OCI-M1 (cell line): ENCODE measurements at places on chromosomes 7 and 10.
A peak's percentile ranks its signal among the peaks of the same experiment; 100 is the strongest.

DNA sequence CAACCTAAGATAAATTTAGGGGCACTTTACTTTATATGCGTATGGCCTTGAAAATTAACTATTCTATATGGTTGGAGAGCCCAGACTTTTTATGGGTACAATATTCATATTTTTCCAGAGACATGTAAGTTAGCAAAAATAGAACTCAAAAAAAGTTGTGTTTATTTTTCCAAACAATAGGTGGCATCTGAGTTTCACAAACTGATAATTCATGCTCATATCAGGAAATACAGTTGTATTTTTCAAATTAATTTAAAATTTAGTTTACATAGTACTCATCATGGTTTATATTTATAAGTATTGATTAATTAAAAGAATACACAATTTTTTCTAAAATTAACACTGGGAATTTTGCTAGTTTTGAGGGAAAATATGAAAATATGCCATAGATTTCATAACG, 34.6 kb downstream of the ANKRD7 start:
- DNase-seq, result peak; percentile 48

DNA sequence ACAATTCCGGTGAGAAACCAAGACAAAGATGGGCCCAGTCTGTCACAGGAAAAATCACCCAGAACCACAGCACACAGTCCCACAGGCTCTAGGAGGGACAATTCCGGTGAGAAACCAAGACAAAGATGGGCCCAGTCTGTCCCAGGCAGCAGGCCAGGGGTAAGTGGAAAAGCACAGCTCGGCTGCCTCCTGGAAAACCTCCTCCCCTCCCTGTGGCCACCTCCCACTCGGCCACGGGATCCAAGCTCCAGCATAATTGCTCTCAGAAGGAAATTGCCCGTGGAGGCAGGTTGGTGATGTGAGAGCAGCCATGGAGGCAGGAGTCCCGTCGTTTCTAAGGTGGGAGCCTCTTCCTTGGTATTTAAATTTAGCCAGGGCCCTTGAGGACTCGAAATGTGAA, 95.7 kb downstream of the PLXNA4 start:
- no peak for DNase-seq

- DNase-seq, result no peak
Measured at GRCh38 chr7:45031829-45032228, 31.8 kb downstream of the CCM2 start.

- peak; percentile 91 for DNase-seq
Measured at GRCh38 chr10:3668276-3668965, 116.6 kb downstream of the KLF6 start.

DNA sequence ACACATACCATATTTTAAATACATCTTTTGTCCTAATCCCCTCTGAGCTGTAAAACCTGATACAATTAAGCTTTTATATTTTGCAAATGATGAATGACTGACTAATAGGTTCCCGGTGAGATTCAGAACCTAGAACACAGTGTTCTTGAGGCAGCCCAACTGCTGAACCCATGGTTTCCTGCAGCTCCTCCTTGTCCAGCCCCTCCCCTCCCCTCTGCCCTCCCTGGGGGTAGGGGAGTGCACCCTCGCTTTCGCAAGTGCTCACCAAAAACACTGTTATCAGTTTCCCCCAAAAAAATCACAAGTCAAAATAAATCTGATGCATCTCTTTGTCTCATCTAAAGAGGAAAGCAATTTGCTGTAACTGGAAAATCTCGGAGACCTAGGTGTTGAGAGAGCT, 602.8 kb downstream of the KCNMA1 start:
- DNase-seq, result no peak

- no peak for DNase-seq
Measured at GRCh38 chr10:1398626-1399410, 338.5 kb downstream of the ADARB2 start.

- peak; percentile 86 for DNase-seq
Measured at GRCh38 chr7:91916051-91916440, 24.6 kb upstream of the AKAP9 start.
